Ecto neural progenitor cell (in vitro differentiated cells): ENCODE measurements at places on chromosomes 4 and X.

GRCh38 chrX:49209434-49210251 lies 9.7 kb upstream of the SYP start:
- no peak for DNase-seq

DNA sequence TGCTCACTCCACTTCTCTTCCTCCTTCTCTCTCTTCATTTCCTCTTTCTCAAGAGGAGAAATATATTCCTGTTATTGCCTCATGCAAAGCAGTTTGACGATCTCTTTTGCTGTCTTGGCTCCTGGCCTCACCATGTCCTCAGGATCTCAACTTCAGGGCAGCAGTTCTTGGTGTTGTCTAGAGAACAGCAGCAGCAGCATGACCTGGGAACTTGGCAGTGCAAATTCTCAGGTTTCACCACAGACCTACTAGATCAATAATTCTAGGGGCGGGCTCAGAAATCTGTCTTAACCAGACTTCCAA lies 193.4 kb upstream of the EDNRA start:
- DNase-seq, result no peak

- DNase-seq, result no peak
These were observed 253.7 kb upstream of the ANXA10 start for GRCh38 chr4:167838686-167839085.

- no peak for DNase-seq
These were observed 24.1 kb downstream of the SH3KBP1 start for GRCh38 chrX:19863212-19863856.

GRCh38 chrX:111123606-111124179 lies 27.7 kb downstream of the PAK3 start:
- DNase-seq, result no peak

DNA sequence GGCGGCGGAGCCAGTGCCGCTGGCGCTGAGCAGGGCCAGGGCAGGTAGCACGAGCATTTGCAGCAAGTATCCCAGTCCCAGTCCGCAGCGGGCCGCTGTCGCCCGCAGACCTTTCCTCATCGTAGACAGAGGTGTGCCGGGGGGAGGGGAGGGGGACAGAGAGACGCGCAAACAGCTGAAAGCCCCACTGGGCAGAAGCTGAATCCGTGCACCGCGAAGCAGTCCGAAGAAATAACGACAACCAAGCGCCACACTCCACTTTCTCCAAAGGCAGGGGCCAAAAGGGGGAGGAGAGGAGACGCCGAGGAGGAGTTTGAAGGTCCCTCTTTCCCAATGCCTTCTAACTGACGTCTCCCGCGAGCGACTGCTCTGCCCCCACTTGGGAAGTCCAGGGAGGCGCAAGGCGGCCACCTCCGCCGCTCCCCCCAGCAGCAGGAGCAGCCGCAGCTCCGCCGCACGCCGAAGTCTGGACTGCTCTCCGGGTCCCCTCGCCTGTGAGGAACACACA lies at the start of gene UNC5C:
TSS of gene UNC5C (minus strand) at position 236 of the 508 bp plus-strand sequence.
- DNase-seq, result peak; percentile 80

GRCh38 chr4:148730766-148731165 lies 288.6 kb upstream of the NR3C2 start:
- DNase-seq, result no peak
